WTC11 (cell line): ENCODE measurements at places on chromosomes 6 and 20. TPM values are rescaled to one million over a fixed set of nuclear protein-coding genes. Genes with fewer than 3 reads are reported as not detected.

Gene FAM83B
- 3.9 to 4.2 TPM (median 4.0 TPM) in 3 replicates for total RNA-seq

Gene CPNE5
- total RNA-seq: 0.44 to 0.71 TPM (median 0.48 TPM) in 3 replicates

Gene SPO11
- not detected in 3 replicates for total RNA-seq

DNA sequence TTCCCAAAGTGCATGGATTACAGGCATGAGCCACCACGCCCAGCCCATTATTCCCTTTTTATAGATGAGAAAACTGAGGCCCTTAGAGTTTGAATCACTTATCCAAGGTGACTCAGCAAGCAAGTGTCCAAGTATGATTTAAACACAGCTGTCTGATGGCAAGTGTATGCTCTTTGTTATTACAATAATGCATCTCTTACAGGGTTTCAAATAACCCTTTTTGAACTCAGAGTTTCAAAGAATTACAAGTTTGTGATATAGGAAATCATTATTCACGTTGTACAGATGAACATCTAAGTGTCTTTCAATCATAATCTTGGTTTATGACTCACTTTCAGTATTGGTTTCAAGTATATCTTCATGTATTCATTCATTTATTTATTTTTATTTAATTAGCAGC, 63.0 kb downstream of the CD83 start:
- no peak for DNase-seq

DNA sequence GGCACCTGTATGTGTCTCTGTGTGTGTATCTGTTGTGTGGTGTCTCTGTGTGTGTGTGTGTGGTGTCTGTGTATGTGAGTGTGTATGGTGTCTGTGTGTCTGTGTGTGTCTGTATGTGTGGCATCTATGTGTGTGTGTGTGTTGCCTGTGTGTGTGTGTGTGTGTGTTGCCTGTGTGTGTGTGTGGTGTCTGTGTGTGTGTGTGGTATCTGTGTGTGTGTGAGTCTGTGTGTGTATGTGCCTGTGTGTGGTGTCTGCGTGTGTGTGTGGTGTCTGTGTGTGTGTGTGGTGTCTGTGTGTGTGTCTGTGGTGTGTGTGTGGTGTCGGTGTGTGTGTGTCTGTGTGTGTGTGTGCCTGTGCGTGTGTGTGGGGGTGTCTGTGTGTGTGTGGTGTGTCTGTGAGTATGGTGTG, 31.7 kb upstream of the VEGFA start:
- DNase-seq: no peak

- DNase-seq: no peak
Observed at GRCh38 chr20:59001449-59002171, 5.4 kb downstream of the CTSZ start.
